HTR-8/SVneo (cell line): ENCODE measurements at places on chromosomes 4 and X.

DNA sequence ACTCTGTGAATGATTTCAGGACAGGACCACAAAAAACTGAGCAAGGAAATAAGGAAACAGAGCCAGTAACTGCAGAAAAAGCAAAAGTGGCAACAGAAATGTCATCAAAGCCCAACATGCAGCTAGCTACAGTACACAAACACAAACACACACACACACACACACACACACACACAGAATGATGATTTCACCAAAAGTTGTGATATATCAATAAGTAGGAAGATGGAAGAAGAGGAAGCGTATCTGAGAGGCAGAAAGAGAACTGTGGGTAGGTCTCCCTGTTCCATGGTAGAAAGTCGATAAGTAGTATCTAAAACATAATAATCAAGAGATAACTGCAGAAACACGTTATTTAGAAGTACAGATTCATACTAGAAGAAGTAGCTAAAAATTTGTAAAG lies 148.3 kb downstream of the MGST2 start:
- no peak for DNase-seq

- no peak for DNase-seq
Observed at GRCh38 chr4:53004497-53005148, 142.5 kb downstream of the RASL11B start.

- no peak for DNase-seq
Observed at GRCh38 chr4:47972181-47972580, 44.3 kb downstream of the CNGA1 start.

- DNase-seq = no peak
Observed at GRCh38 chrX:97045470-97045869, 161.8 kb downstream of the RPA4 start.

GRCh38 chrX:526295-527224 lies 104.0 kb upstream of the SHOX start:
- no peak for DNase-seq

GRCh38 chr4:26204249-26204825 lies 116.5 kb upstream of the RBPJ start:
- no peak for DNase-seq

- DNase-seq = no peak
Observed at GRCh38 chr4:148015058-148015457, 283.2 kb downstream of the ARHGAP10 start.

GRCh38 chr4:169205075-169205743 lies 65.5 kb downstream of the SH3RF1 start:
- DNase-seq = no peak

DNA sequence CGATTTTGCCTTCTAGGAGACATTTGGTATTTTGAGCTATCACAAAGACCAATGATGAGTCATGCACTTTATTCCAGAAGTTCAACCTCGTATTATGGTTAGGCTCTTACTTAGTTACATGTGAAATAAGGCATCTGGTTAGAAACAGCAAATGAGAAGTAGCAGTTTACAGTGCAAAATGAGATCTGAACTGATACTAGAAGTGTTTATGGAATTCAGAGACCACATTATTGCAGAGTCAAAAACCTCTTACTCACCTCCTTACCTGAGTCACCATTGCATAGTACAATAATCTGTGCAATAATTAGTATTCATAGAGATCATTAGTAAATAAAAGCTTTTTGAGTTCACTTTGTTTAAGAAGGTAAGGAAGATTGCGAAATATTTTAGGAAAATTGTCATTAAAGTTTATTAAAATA lies 38.7 kb downstream of the SEC24B start:
- no peak for DNase-seq

DNA sequence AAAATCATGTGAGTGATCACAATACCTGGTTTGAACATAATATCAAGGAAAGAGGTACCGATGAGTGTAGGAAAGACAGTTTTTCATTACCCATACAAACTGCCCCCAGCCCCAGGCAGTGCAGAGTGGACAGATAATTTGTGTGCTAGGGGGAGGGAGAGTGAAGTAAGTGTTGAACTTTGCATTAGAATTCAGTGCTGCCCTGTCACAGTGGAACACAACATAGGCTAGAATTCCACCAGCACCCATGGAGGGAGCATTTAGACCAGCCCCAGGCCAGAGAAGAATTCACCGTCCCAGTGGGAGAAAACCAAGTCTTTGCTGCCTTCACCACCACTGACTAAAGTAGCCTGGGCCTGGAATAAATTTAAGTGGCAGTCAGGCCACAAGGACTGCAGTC lies 107.3 kb downstream of the SCLT1 start:
- DNase-seq = no peak

- no peak for DNase-seq
Observed at GRCh38 chr4:11549525-11549924, 120.8 kb upstream of the HS3ST1 start.

DNA sequence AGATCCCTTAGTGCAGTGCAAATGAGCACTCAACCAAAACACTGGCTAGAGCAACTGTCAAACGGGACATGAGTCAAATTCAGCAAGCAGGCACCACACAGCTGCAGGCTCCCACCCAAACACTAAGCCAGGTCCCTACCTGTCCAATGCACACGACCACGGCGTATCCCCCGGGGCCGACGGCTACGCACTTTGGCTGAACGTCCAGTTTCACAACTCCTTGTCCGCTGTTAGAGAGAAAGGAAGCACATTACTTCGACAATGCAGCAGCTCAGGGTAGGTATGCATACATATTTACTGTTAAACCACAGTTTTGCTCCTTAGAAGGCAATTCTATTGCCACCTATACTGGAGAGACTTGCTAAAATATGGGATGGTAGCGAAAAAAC lies 35.4 kb downstream of the WDR1 start:
- no peak for DNase-seq

GRCh38 chrX:68762766-68763165 lies 66.1 kb upstream of the EFNB1 start:
- no peak for DNase-seq

GRCh38 chr4:108694423-108694822 lies 44.0 kb downstream of the OSTC start:
- DNase-seq = no peak

DNA sequence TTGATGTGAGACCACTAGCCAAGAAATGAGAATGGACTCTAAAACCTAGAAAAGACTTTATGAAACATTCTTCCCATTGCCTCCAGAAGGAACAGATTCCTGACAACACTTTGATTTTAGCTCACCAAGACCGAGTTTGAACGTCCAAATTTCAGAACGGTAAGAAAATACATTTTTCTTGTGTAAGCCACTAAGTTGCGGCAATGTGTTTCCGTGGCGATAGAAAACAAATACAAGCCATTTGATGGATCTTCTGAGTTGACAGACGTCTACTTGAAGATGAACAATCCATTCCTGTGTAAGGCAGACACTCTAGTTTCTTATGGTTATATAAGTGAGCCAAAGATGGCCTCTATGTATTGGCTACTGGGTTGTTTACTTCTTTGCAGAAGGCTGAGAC lies 52.5 kb downstream of the HS3ST1 start:
- no peak for DNase-seq

DNA sequence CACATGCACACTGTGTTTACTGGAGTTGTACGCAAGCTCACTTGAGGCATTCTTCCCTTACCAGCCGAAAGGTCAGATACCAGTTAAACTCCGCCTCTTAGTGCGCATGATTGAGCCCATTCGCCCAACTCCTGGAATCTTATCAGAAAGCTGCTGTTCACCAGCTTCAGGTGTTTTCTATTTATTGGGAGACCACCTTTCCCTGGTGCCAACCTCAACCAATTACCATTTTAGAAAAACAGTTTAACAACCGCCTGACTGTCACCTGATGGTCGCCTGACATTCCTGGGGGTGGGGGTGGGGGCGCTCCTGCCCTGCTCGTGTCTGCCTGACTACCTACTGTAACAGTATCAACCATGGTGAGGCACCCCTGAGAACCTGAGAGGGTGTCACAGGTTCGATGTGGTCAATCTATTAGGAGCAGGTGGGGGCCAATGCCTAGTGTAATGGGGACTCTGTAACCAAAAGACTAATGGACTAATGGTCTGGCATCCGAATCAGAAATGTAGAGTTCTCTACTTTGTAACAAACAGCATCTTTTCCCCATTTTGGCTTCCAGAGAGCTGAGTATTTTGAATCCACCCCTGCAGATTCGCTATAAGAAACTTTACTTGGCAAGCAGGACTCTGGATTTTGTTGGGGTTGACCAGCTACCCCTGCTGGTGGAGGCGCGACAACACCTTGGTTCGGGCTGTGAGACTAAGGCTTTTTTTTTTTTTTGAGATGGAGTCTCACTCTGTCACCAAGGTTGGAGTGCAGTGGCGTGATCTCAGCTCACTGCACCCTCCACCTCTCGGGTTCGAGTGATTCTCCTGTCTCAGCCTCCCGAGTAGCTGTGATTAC lies 58.2 kb upstream of the ZNF157 start:
- DNase-seq = peak; percentile 49

- DNase-seq = no peak
Observed at GRCh38 chrX:9515973-9516538, 51.2 kb downstream of the TBL1X start.

GRCh38 chr4:122588453-122589238 lies 32.2 kb downstream of the IL21 start:
- DNase-seq = no peak

DNA sequence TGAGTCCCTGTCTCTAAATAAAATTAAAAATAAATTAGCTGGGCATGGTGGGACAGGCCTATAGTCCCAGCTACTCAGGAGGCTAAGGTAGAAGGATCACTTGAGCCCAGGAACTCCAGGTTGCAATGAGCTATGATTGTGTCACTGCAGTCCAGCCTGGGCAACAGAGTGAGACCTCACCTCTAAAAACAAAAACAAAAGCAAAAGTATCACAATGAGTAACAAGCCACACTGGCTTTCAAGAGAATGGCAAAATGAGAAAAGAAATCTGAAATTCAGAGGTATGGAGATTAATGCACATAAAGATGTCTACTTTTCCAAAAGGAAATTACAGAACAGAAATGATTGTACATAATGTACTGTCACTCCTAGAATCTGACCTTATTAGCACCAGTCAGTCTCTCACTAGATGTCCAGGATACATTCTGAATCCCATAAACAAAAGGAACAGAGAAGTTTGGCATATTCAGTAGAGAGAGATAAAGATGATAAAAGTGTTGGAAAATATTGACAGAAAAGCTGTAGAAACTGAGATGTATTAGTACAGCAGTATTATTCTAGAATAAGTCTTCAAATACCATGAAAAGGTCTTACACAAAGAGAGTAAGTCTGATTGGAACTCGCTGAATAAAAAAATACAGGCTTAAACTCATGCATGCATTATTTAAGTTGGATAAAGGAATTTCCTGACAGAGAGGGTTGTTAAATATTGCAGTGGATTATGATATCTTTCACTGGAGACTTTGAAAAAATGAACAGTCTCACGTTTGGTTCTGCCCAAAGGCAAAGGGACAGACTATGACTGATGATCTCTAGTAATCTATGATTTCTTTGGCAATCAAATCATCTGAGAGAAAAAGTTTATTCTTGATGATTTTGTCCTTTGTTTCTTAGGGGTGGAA lies 102.5 kb downstream of the SH3RF1 start:
- no peak for DNase-seq

- no peak for DNase-seq
Observed at GRCh38 chr4:47215759-47216158, 184.4 kb downstream of the GABRB1 start.

GRCh38 chrX:39159921-39160507 lies 358.8 kb downstream of the MID1IP1 start:
- DNase-seq = no peak

- DNase-seq = no peak
Observed at GRCh38 chr4:158802914-158803313, 34.1 kb downstream of the FNIP2 start.

DNA sequence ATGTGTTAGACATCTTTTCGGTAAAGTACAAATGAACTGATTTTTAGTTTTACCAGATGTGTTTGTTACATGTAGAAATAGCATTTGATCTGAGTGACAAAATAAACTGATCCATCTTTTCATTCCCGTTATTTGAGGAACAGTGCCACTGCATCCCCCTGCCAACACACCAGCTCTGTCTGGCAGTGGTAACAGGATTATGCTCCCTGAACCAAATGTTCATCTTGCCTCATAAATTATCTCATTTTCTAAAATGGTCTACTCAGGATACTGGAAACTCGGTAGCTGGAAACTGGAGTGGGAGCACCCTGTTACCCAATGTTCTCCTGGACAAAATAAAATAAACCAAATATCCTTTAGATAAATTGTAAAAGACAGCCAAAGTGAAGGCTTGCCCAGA lies 171.6 kb downstream of the FAT4 start:
- DNase-seq = no peak

DNA sequence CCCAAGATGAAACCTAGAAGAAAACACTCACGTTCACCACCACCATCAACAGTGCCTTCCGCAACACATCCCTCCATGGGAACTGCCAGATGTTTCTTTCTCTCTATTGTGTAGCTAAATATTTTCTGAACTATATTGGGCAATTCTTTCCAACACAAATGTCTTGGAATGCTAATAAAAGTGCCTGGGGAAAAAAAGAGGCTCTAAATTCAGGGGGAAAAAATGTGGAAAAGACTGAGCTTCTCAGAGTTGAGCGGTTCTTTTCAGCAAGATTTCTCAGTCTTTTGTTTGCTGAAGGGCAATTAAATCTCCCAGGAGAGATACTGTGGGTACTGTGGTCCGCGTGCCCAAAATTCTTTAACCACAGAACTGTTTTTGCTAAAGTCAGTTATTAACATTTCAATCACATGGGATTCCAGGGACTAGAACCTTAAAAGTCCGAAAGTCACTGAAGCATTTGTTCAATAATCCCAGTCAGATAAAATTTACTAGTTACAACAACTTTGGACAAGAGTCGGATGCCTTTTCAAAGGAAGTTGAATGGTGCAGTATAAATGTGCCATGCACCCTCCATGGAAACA lies 51.9 kb upstream of the DHRSX start:
- DNase-seq = peak; percentile 43

DNA sequence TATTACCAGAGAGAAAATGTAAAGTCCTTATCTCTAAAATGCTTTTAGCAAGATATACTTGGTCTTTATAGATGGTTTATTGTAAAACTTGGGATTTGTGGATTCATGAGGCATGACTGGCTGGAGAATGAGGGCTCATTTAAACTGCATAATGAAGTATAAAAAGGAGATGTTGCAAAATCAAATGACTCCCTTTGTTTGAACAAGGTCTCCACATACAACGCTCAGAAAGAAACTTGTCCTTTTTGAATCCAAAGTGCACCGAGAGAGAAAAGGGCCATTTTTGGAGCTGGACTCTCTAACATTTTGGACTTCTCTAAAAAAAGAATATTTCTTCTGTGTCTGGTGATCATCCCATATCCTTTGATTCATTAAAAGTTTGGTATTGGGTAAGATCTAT lies 7.7 kb upstream of the EIF1AX start:
- no peak for DNase-seq

DNA sequence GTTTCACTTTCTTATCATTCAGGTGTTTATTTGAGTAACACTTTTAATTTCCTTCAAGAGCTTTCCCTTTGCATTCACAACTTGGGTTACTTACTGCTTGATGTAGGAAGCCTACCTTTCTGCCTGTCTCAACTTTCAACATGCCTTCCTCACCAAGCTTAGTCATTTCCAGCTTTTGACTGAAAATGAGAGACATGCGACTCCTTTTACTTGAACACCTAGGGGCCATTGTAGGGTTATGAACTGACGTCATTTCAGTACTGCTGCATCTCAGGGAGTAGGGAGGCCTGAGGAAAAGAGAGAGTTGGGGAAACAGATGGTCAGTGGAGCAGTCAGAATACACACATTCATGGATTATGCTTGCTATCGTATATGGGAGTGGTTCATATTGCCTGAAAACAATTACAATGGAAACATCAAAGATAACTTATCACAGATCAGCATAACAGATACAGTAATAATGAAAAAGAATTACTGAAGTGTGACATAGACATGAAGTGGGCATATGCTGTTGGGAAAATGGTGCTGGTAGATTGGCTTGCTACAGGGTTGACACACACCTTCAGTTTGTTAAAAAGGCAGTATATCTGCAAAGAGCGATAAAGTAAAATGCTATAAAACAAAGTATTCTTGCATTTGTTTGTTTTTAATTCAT lies 25.7 kb downstream of the USP53 start:
- DNase-seq = no peak
